ENCODE measurements at places on chromosomes 5 and 9. TPM values are rescaled to one million over a fixed set of nuclear protein-coding genes. Genes with fewer than 3 reads are reported as not detected.

The FGF10 gene
- not detected for total RNA-seq

The PCDHGA1 gene
- total RNA-seq: 0.20 TPM

The THOC3 gene
- total RNA-seq: 28.8 TPM

The GPRIN1 gene
- total RNA-seq: 3.2 TPM

The FGF18 gene
- total RNA-seq: not detected

The PRR7 gene
- 3.2 TPM for total RNA-seq

The PALM2AKAP2 gene
- not detected for total RNA-seq

The PCDHGA8 gene
- 0.54 TPM for total RNA-seq

The HBEGF gene
- total RNA-seq: 0.22 TPM

The SAXO1 gene
- not detected for total RNA-seq

The LAMC3 gene
- not detected for total RNA-seq

The PCDHB5 gene
- total RNA-seq: not detected

The ADAMTS2 gene
- not detected for total RNA-seq

The UNC5A gene
- not detected for total RNA-seq

The ANKRD34B gene
- not detected for total RNA-seq

The TXNDC8 gene
- not detected for total RNA-seq

The SPATA31C1 gene
- not detected for total RNA-seq

The CDH10 gene
- not detected for total RNA-seq

The TSPAN17 gene
- total RNA-seq: 20.7 TPM

The ITGA1 gene
- total RNA-seq: 34.0 TPM

The GABBR2 gene
- total RNA-seq: not detected

The KCNV2 gene
- not detected for total RNA-seq

The LCN2 gene
- total RNA-seq: not detected

The SSNA1 gene
- 71.9 TPM for total RNA-seq

The IGIP gene
- total RNA-seq: 4.8 TPM

The SH2D3C gene
- 51.8 TPM for total RNA-seq

The PCDHAC1 gene
- not detected for total RNA-seq

The SLC6A19 gene
- not detected for total RNA-seq

The NME5 gene
- total RNA-seq: not detected

The FST gene
- total RNA-seq: not detected

The ARID3C gene
- total RNA-seq: not detected

The RLN1 gene
- total RNA-seq: 1.2 TPM

The BRD9 gene
- 53.0 TPM for total RNA-seq

The GLRA1 gene
- not detected for total RNA-seq

The INSYN2B gene
- not detected for total RNA-seq

The ADRA1B gene
- 0.53 TPM for total RNA-seq

The PCDHGB1 gene
- 0.37 TPM for total RNA-seq

The CATSPER3 gene
- 0.98 TPM for total RNA-seq

The ELAVL2 gene
- not detected for total RNA-seq

The KLHL9 gene
- total RNA-seq: 13.1 TPM

The SLC34A3 gene
- not detected for total RNA-seq

The RNF14 gene
- 30.4 TPM for total RNA-seq

The NUDT12 gene
- total RNA-seq: 2.6 TPM

The RMI1 gene
- total RNA-seq: 8.5 TPM

The PSAT1 gene
- total RNA-seq: 59.4 TPM

The SLC6A7 gene
- total RNA-seq: not detected
